ENCODE measurements at places on chromosomes 7 and 10. TPM values are rescaled to one million over a fixed set of nuclear protein-coding genes. Genes with fewer than 3 reads are reported as not detected.

Gene MAT1A
- not detected for total RNA-seq

Gene PDZD7
- 4.5 TPM for total RNA-seq

Gene TM9SF3
- 129 TPM for total RNA-seq

Gene SPDYE16
- total RNA-seq: not detected

Gene ASAH2
- total RNA-seq: 1.7 TPM

Gene SRI
- total RNA-seq: 85.8 TPM

Gene CHST15
- total RNA-seq: 58.6 TPM

Gene FOXI2
- not detected for total RNA-seq

Gene ALOX5
- total RNA-seq: 0.62 TPM

Gene SERPINE1
- total RNA-seq: 0.78 TPM

Gene ITPRID1
- 8.6 TPM for total RNA-seq

Gene SH2D4B
- total RNA-seq: 1.4 TPM

Gene PRSS37
- not detected for total RNA-seq

Gene MOGAT3
- total RNA-seq: not detected

Gene NACAD
- total RNA-seq: 5.5 TPM
